Putamen (tissue), 1 donor: ENCODE measurements at places on chromosomes 2 and 18.
A peak's percentile ranks its signal among the peaks of the same experiment; 100 is the strongest.

DNA sequence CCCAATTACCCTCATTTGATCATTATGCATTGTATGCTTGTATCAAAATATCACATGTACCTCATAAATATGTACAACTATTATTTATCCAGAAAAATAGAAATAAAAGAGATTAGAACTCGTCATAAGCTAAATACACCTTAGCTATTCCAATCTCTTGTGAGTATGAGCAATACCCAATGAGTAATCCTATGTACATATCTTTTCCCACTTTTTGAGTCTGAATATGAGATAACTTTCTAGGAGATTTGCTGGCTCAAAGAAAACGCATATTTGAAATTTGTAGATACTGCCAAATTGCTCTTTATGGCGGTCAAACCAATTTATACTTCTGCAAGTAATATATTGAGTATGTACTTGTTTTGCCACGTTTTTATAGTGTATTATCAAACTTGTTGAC lies 24.1 kb downstream of the PRKD3 start:
- DNase-seq: no peak

DNA sequence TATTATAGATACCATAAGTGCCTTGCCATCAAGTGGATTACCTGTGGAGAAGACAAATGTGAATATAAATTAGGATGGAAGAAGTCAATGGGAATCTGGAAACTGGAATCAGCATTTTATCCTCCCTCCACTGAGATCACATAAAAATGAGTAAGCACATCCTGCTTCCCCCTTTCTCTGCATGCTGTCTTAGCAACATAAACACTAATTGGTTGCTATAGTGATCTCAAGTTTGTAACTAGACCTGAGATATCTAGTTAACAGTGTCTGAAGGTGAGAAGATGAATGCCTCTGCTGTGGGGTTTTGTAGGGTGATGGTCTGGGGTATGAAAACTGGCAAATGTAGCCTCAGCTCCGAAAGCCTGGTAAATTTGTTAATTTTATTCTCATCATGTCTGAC lies 1357.5 kb upstream of the CELF4 start:
- DNase-seq: no peak

DNA sequence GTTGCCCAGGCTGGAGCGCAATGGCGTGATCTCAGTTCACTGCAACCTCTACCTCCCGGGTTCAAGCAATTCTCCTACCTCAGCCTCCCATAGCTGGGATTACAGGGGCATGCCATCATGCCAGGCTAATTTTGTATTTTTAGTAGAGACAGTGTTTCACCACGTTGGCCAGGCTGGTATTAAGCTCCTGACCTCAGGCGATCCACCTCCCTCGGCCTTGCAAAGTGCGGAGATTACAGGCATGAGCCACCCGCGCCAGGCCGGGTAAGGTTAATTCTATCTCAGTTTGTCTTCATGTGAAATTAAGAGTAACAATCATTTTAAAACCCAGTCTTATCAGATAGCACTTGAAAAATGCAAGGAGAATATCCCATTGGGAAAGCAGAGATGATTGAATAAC lies 1681.7 kb upstream of the DDX18 start:
- DNase-seq: no peak

DNA sequence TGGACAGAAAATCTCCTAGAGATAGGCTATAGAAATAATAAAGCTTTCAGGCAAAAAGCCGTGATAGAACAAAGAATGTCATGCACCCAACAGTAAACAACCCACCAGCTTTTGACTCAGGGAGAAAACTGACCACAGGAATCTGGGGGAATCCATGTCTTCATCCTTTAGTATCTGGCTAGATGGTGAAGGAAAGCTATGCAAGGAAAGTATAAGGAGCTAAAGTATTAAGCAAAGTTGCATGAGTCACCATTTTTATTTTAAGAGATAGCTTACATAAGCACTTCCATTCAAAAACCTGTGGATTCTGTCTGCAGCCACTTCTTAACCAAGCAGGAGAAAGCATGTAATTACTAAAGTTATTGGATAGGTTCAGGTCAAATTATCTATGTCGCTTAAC lies 363.8 kb downstream of the LRP1B start:
- peak; percentile 34 for DNase-seq

DNA sequence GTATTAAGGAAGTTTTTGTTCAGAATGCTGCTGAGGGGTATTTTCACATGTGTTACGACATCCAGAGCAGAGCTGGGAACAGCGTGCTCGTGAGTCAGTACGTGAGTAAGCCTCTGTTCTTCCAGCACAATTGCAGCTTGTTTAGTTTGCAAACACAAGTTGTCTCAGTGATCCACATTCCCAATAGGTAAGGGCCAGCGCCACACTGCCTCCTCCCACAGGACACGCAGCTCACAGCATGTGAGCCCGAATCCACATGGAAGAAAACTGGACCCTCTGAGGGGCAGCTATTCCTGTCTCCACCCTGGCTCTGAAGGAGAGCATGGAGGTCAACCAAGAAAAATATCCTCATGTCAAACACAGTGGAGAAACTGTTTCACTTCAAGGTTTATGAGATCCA lies 173.9 kb upstream of the PID1 start:
- peak; percentile 62 for DNase-seq

DNA sequence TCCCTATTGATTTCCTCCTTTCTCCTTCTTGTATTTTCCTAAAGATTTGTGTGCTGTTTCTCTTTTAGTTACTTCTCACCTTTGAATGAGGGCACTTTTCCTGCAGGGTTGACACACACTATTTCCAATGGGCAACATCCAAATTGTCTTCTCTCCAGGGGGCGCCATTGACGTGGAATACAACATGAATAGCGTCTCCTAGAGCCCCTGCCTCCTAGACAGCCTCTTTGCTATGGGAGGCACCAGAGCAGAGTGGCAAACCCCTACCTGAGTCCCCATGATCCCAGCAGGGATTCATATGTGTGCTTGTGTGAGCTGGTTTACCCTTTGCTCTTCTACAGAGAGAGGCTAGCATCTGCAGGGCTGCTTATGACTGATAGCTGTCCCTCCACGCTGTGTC lies 61.3 kb upstream of the ITSN2 start:
- peak; percentile 43 for DNase-seq

DNA sequence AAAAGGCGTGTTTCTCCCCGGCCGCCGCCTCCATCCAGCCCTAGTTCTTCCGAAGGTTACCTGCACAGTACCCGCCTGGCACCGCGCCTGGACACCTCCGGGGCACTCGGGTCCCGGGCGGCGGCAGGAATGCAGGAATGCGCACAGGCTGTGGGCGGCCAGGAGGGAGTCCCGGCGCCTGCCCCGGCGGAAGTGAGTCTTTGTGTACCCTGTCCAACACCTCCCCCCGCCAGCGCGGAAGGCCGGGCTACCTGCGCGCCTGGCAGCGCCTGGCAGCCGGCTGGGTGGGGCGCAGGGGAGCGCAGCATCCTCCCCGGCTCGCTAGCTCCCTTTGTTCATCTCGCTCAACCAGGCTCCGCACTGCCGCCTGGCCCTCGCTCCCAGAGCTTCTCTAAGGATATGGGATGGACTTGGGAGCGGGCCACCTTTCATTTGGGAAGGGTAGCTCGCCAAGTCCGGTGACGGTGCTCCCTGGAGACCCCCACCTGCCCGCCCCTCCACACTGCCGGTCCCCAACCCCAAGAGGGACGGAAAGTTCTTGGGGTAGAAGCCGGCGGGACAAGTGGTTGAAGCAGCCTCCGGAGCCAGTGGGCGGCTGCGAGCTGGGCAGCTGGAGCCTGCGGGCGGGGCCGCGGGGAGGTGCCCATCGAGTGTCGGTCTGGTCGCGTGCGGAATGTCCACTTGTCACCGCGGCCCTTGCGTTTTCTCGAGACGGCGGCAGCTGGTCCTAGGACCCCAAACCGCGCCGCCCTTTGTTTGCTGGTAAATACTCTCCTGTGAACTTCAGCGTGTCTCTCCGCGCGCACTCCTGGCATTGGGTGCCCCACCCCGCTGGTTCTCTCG lies 1.2 kb upstream of the ST6GAL2 start:
- DNase-seq: peak; percentile 35

DNA sequence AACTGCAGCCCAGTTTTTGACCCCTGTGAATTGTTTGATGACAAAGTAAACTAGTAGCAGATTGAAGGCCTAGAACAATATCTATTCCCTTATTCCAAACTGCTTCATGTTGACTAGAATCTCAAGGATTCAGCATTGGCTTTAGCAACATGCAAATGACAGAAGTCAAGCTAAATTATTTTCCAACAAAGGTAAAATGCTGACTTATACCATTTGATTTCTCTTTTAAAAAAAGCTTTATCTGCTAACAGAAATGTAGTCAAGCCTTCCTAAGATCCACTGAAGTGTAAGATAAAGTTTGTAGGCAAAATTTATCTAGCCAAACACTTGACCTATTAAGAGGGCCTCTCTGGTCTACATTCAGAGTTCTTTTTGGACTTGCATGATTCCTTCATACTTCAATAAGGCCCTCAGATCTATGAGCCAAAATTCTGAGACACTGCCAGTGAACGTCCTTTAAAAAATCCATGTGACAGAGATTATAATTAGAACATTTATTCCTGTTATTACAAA lies 9.5 kb upstream of the CYBRD1 start:
- no peak for DNase-seq

DNA sequence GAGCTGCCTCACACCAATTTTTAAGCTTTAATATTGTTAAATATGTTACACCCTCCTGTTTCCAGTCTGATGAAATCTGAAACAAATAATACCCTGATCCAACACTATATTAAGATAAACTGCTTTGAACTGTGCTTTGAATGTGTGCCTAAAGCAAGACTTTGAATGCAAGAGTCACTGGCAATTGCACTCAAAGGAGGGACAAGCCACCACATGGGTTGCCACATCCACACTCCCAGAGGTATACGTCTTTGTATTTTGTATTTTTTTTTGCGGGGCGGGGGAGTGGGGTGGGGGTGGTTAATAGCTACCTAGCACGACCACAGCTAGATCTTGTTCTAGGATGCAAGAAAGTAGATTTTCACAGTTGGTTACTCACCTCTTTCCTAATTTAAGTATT lies 1.8 kb upstream of the ZEB2 start:
- DNase-seq: no peak

DNA sequence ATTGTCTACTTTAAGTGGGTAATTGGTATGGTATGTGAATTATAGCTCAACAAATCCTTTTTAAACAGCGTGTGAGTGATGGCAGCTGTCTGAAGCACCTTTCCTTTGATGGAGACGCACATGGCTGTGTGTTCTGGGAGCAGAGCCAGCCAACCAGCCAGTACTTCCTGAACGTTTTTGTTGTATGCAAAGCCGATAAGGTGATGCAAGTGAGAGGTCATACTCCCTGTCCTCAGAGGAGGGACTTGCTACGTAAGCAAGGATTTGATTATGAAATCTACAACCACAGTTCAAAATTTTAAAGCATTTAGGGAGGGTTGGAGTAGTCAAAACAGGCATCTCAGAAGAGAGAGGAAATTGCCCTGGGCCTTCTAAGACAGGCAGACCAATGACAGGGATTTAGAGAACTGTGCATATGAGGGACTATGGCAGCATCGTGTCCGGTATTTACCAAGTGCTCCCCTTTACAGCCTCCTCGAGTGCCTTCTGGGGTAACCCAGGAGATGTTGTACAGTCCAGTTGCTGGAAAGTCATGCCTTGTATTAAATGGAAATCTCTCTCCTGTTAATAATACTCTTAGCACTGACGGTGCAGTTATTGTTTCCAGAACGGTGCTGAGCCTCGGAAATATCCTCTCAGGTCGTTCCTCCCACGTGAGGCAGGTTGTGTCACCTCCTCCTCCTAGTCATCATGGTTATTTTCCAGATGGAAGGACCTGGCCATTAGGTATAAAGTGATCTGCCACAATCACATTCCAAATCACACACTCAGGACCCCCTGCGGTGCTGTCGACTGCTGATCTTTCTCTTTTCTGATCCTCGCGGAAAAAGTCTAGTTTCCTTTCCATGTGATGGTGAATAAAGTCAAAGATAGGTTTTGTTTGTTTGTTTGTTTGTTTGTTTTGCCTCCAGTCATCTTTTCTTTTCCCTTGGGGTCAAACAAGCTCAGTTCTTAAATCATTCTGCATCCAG lies 28.4 kb downstream of the ARHGEF4 start:
- DNase-seq: no peak

GRCh38 chr2:66771359-66771976 lies 336.5 kb downstream of the MEIS1 start:
- no peak for DNase-seq

DNA sequence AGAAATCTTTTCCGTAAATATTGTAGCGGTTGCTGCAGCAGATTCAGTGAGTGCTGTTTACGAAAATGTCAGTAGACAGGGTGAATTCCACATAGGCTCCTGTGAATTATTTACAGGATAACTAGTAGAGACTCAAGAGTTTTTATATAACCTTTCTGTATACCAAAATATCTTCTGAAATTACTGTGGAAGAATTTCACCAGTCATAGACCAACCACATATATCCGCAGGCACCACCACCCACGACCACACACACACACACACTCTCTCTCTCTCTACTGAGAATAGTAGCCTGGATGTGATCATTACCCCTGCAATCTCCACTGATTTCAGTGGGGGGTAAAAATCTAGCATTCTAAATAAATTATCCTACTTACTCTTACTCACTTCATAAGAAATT lies 341.8 kb downstream of the RBM43 start:
- no peak for DNase-seq

DNA sequence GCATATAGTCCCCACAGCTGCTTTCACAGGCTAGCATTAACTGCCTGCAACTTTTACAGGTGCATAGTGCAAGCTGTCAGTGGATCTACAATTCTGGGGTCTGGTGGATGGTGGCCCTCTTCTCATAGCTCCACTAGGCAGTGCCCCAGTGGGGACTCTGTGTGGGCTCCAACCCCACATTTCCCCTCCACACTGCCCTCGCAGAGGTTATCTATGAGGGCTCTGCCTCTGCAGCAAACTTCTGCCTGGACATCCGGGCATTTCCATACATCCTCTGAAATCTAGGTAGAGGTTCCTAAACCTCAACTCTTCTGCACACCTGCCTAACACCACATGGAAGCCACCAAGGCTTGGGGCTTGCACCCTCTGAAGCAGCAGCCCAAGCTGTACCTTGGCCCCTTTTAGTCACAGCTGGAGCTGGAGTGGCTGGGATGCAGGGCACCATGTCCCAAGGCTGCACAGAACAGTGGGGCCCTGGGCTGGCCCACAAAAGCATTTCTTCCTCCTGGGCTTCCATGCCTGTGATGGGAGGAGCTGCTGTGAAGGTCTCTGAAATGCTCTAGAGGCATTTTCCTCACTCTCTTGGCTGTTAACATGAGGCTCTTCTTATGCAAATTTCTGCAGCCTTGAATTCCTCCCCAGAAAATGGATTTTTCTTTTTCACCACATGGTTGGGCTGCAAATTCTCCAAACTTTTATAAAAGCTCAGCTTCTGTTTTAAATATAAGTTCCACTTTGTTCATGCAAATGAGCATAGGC lies 59.3 kb downstream of the KDM3A start:
- no peak for DNase-seq

DNA sequence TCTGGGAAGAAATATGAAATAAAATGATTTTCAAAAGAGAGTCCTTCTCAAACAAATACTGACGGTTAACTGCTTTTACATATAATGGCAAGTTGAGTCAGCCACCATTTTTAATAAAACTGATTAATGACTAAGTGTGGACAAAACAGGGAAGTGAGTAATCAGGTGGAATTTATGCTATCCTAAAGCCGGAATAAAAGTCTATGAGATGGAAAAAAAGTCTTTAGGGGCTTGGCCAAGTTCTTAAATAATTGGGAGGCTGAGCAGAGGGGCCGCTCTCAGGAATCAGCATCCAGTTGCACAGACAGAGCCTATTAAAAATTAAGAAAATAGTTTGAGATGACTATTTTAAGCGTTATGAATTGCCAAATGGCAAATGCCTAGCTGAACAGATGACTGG lies 58.6 kb upstream of the AFF3 start:
- DNase-seq: no peak
